ENCODE measurements at places on chromosomes 7 and 10. TPM values are rescaled to one million over a fixed set of nuclear protein-coding genes. Genes with fewer than 3 reads are reported as not detected.

The TAF5 gene
- total RNA-seq = 4.4 TPM

DNA sequence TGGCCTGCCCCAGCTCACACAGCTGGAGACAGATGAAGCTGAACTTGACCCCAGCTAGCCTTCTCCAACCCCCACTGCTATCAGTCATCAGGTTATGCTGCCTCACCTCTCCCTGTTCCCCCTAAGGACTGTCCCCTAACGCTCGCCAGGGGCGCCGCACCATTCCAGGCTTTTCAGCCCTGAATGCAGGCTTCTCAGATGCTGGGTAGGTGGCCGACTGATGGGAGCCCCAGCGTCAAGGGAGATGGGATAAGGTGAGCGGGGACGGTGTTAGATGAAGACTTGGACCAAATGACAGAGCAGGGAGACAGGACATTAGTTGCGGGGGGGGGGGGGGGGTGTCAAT is 15.8 kb upstream of the OPALIN start:
- DNase-seq = no peak

GRCh38 chr10:60978287-60979115 is 34.5 kb upstream of the RHOBTB1 start:
- peak; percentile 81 for DNase-seq

The OR2A42 gene
- total RNA-seq = not detected

DNA sequence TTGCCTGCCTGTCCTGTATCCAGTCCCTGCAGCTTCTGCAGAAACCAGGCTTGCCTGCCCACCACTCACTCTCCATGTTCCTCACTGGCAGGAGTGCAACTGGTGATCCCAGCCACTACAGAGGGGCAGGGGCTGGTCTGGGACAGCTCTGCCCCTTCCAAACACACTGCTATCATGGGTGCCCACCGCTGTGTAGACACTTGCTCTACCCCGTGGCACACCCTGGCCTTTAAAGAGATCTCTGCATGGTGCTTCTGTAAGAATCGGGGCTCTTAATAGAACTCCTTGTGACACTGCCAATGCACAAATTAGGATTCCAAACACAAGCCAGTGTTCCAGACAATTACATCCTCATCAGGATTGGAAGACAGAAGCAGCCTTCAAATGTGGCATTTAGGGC is 41.7 kb downstream of the C10orf90 start:
- no peak for DNase-seq

The ANKRD7 gene
- 0.13 TPM for total RNA-seq

The MALRD1 gene
- total RNA-seq = not detected

- no peak for DNase-seq
These were observed 27.6 kb upstream of the PRKG1 start for GRCh38 chr10:51046654-51047053.

DNA sequence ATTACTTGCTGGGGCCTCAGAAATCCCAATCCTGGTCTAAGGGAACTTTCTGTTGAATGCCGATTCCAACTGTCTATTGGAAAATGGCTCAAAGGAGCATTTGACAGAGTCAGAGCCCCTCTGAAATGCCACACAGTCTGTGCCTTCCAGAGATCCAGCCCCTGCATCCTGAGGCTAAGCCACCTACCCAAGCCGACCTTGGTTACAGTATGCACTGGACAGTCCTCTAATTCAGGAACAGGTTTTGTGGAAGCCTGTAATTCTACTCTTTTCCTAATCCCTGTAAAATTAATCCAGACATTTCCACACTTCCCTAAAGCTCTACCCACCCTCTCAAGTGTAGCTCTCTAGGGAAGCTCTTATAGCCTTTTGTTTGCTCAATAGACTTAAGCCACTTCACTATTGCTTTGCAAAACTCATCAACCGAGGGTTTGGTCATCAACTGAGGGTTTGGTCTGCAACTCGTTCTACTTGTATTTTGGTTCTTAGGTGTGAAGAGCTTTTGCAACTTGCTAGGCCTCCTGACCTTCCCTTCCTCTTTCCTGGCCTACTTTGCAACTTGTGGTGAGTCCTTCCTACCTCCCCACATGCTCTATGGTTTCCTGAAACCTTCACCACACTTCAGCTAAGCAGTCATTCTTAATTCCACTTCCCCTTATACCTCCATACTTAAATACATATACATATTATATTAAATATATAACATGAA is 364.8 kb downstream of the SFMBT2 start:
- DNase-seq = no peak

GRCh38 chr7:57203161-57203791 is 71.0 kb upstream of the ZNF479 start:
- DNase-seq = no peak

GRCh38 chr10:110356628-110357245 is 52.0 kb upstream of the SMNDC1 start:
- DNase-seq = no peak
